ENCODE measurements at places on chromosomes 7 and 10. TPM values are rescaled to one million over a fixed set of nuclear protein-coding genes. Genes with fewer than 3 reads are reported as not detected.
A peak's percentile ranks its signal among the peaks of the same experiment; 100 is the strongest.

GRCh38 chr7:142796001-142796500, 25.3 kb downstream of the PRSS2 start:
- peaks cover 32% of the 10 kb centered on the region for H3K27me3 ChIP-seq
- H3K4me1 ChIP-seq, result no peaks in the 10 kb centered on the region
- DNase-seq, result no peak

- no peak for DNase-seq
- no peak overlapping the region for H3K4me3 ChIP-seq
- no peaks in the 10 kb centered on the region for H3K36me3 ChIP-seq
- no peaks in the 10 kb centered on the region for H3K27me3 ChIP-seq
Measured at GRCh38 chr10:79047875-79048638, 20.7 kb upstream of the ZMIZ1 start.

- H3K4me1 ChIP-seq, result no peaks in the 10 kb centered on the region
- no peak overlapping the region for H3K4me3 ChIP-seq
- no peak for DNase-seq
- H3K27me3 ChIP-seq, result no peaks in the 10 kb centered on the region
- H3K36me3 ChIP-seq, result no peaks in the 10 kb centered on the region
Measured at GRCh38 chr7:89073776-89074175, 278.2 kb upstream of the TEX47 start.

- H3K36me3 ChIP-seq, result no peaks in the 10 kb centered on the region
- H3K27me3 ChIP-seq, result peaks cover 3% of the 10 kb centered on the region
- no peak for DNase-seq
- H3K4me3 ChIP-seq, result no peak overlapping the region
- H3K27ac ChIP-seq, result no peak overlapping the region
Measured at GRCh38 chr7:27453702-27454405, 208.8 kb downstream of the HIBADH start.

DNA sequence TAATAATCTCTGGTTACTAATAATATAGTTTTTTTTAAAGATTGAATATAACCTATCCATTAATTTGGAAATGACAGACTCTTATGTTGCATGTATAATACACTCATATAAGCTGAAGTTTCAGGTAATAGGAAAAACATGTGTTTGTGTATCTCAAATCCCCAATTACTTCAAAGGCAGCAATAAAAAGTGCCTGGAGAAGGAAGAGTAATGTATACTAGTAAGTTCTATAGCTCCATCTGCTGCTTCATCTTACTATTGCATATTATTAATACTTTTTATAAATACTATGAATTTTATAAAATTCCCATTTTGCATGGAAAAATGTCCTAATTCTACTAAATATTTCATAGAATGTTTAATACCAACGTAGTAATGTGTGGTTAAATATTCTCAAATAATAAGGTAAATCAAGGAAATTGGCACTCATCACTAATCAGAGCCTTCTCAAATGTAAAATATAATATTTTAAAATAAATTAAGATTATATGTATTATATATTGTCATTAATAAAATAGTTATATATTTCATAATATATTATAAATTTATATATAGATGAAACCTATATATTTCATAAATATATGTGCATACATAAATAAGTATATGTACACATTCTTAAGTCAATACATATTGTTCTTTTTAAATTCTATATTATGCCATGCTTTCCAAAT, 311.9 kb downstream of the HGF start:
- H3K27ac ChIP-seq, result no peak overlapping the region
- no peaks in the 10 kb centered on the region for H3K36me3 ChIP-seq
- no peaks in the 10 kb centered on the region for H3K4me1 ChIP-seq
- DNase-seq, result no peak

- H3K4me3 ChIP-seq, result no peak overlapping the region
- DNase-seq, result no peak
- no peaks in the 10 kb centered on the region for H3K36me3 ChIP-seq
Measured at GRCh38 chr7:82050792-82051191, 280.9 kb upstream of the HGF start.

DNA sequence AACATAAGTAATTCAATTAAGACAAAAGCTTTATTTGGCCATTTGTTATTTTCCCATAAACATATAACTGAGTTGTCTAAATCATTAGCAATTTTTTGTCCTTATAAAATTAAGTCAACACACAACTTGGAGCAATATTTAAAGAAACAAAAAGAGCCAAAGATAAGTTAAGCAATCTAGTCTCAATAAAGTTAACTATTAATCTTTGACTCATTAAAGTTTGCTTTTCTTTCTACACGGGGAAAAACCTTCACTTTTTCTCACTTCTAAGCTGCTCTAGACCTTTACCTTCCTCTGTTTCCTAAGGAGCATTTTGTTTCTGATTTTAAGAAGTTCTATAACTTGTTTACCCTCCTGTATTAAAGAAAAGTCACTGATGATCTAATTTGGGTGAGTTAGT, 867.1 kb upstream of the PHF14 start:
- no peaks in the 10 kb centered on the region for H3K27me3 ChIP-seq
- H3K4me1 ChIP-seq, result no peaks in the 10 kb centered on the region
- H3K4me3 ChIP-seq, result no peak overlapping the region
- H3K36me3 ChIP-seq, result no peaks in the 10 kb centered on the region

DNA sequence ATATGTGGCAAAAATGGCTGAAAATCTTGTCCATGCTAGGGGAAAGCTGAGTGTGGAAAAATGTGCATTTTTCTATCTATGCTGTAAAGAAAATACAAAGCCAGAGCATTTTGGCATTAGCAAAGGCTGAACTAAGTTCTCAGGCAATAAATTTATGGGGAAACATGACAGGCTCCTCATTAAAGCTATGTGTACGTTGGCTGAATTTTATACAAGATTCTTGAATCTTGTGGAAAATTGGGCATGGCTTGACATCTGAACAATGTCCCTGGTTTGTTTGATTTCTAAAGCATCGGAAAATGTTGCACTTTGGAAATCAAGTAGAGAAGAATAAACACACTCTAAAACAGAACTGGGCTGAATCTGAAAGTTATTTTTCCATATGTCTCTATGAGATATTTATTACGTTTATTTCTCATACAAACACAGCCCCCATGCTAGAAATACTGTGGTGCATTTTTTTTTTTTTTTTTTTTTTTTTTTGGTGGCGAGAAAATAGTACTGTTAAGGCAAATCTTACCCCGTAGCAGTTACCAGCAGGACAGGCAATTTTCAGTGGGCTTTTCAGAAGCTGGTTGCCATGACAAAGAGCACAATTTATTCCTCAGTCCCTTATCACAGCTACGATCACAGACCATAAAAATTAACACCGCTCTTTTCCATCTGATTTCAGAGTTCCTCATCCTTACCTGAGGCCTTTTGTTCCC, 16.9 kb downstream of the CPA1 start:
- H3K4me1 ChIP-seq, result no peaks in the 10 kb centered on the region
- H3K36me3 ChIP-seq, result no peaks in the 10 kb centered on the region
- no peak overlapping the region for H3K4me3 ChIP-seq
- H3K27ac ChIP-seq, result no peak overlapping the region

DNA sequence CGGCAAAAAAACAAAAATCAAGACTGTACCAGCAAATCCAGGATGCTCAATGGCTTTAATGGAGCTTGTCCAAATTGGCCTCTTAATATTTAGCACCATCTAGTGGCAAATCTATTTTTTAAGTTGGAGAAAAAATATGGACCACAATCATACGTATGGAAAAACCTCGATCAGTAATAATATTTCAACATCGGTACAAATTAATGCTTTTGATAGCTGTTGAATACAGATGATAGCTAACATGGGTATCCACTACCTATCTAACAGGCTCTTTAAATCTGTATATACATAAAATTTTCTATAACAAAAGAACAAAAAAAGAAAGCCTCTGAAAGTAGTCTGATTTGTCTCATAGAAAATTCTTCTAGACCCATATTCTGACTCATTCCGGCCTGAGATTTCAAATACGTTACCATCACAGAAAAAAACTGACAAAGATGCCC, 29.2 kb downstream of the COA1 start:
- DNase-seq, result no peak
- H3K27me3 ChIP-seq, result no peaks in the 10 kb centered on the region
- no peaks in the 10 kb centered on the region for H3K36me3 ChIP-seq

GRCh38 chr7:24381894-24382505, 98.0 kb downstream of the NPY start:
- no peak overlapping the region for H3K4me3 ChIP-seq
- DNase-seq, result no peak
- H3K36me3 ChIP-seq, result no peaks in the 10 kb centered on the region
- no peak overlapping the region for H3K27ac ChIP-seq
- no peaks in the 10 kb centered on the region for H3K27me3 ChIP-seq

GRCh38 chr10:42790835-42791234, 8.2 kb downstream of the BMS1 start:
- no peaks in the 10 kb centered on the region for H3K27me3 ChIP-seq
- H3K4me3 ChIP-seq, result no peak overlapping the region
- no peak for DNase-seq
- no peak overlapping the region for H3K27ac ChIP-seq
- H3K36me3 ChIP-seq, result peaks cover 98% of the 10 kb centered on the region
- no peaks in the 10 kb centered on the region for H3K4me1 ChIP-seq

GRCh38 chr10:34341473-34341872, 473.6 kb downstream of the PARD3 start:
- no peaks in the 10 kb centered on the region for H3K27me3 ChIP-seq
- no peak overlapping the region for H3K4me3 ChIP-seq
- H3K36me3 ChIP-seq, result no peaks in the 10 kb centered on the region
- no peak overlapping the region for H3K27ac ChIP-seq
- no peak for DNase-seq

DNA sequence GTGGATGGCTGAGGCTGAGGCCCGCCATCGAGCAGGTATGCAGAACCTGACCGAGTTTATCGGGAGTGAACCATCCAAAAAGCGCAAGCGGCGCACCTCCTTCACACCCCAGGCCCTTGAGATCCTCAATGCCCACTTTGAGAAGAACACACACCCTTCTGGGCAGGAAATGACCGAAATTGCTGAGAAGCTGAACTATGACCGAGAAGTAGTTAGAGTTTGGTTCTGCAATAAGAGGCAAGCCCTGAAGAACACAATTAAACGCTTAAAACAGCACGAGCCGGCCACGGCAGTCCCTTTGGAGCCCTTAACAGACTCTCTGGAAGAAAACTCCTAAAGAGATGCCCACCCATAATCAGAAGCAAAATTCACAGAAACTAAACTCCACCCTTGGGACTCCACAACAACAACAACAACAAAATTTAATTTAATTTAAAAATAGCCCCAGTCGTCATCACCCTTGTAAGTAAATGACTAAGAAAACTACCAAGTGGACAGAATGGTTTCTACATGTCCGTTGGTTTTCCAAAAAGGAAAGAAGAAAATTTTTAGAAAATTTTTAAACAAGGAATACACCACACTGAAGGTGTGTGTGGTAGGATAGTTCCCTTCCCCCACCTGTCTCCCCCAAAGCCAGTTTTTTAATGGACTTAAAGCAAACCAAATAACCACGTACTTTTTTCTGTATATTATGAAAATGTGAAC, 101.7 kb upstream of the YAE1 start:
- H3K36me3 ChIP-seq, result no peaks in the 10 kb centered on the region
- peaks cover 9% of the 10 kb centered on the region for H3K27me3 ChIP-seq
- H3K4me1 ChIP-seq, result no peaks in the 10 kb centered on the region
- DNase-seq, result no peak
- no peak overlapping the region for H3K27ac ChIP-seq
- no peak overlapping the region for H3K4me3 ChIP-seq

- no peak overlapping the region for H3K4me3 ChIP-seq
- H3K27ac ChIP-seq, result peak overlapping the region; percentile 8
- H3K27me3 ChIP-seq, result no peaks in the 10 kb centered on the region
- no peaks in the 10 kb centered on the region for H3K36me3 ChIP-seq
- DNase-seq, result peak; percentile 81
- H3K4me1 ChIP-seq, result peaks cover 12% of the 10 kb centered on the region
Measured at GRCh38 chr7:151754142-151754590, 122.7 kb downstream of the PRKAG2 start.

Gene C10orf143
- 3.7 TPM for polyA plus RNA-seq

Gene CDHR1
- 0.11 TPM for polyA plus RNA-seq

Gene GRM8
- polyA plus RNA-seq, result 0.30 TPM

Gene BHLHA15
- polyA plus RNA-seq, result 0.26 TPM

Gene C10orf105
- 0.03 TPM for polyA plus RNA-seq

Gene ASB10
- 37.1 TPM for polyA plus RNA-seq

Gene PRKG1
- polyA plus RNA-seq, result 5.5 TPM

Gene NEBL
- polyA plus RNA-seq, result 187 TPM
